A549 treated with GW870086 at 1 μM for 4 hours (cell line): ENCODE measurements at places on chromosomes 1 and 21. TPM values are rescaled to one million over a fixed set of nuclear protein-coding genes. Genes with fewer than 3 reads are reported as not detected.

The CELA3B gene
- total RNA-seq, result not detected in 5 replicates

The S100A12 gene
- not detected in 5 replicates for total RNA-seq

The C4BPA gene
- 0.46 to 0.77 TPM (median 0.54 TPM) in 5 replicates for total RNA-seq

The CYP4Z1 gene
- total RNA-seq, result not detected in 5 replicates

The GPR37L1 gene
- total RNA-seq, result 0.15 to 0.21 TPM (median 0.16 TPM) in 5 replicates

The NEK2 gene
- 33.9 to 43.9 TPM (median 42.1 TPM) in 5 replicates for total RNA-seq

The ALDH9A1 gene
- total RNA-seq, result 38.4 to 42.4 TPM (median 41.4 TPM) in 5 replicates

The GUCA2B gene
- total RNA-seq, result not detected in 5 replicates

The POLR3GL gene
- 10.0 to 12.0 TPM (median 11.2 TPM) in 5 replicates for total RNA-seq

The KRTAP19-3 gene
- not detected in 5 replicates for total RNA-seq

The AMY1A gene
- not detected in 5 replicates for total RNA-seq

The PANK4 gene
- total RNA-seq, result 8.0 to 11.6 TPM (median 10.1 TPM) in 5 replicates

The C1orf185 gene
- not detected in 5 replicates for total RNA-seq

The NPHS2 gene
- not detected in 5 replicates for total RNA-seq

The RAB25 gene
- not detected in 5 replicates for total RNA-seq

The LIN28A gene
- 0.03 TPM in 1 of 5 replicates, not detected in the others for total RNA-seq

The SLC30A10 gene
- total RNA-seq, result 0.05 to 0.14 TPM (median 0.09 TPM) in 5 replicates
